Type B pancreatic cell (in vitro differentiated cells): ENCODE measurements at places on chromosomes 1 and 21.

DNA sequence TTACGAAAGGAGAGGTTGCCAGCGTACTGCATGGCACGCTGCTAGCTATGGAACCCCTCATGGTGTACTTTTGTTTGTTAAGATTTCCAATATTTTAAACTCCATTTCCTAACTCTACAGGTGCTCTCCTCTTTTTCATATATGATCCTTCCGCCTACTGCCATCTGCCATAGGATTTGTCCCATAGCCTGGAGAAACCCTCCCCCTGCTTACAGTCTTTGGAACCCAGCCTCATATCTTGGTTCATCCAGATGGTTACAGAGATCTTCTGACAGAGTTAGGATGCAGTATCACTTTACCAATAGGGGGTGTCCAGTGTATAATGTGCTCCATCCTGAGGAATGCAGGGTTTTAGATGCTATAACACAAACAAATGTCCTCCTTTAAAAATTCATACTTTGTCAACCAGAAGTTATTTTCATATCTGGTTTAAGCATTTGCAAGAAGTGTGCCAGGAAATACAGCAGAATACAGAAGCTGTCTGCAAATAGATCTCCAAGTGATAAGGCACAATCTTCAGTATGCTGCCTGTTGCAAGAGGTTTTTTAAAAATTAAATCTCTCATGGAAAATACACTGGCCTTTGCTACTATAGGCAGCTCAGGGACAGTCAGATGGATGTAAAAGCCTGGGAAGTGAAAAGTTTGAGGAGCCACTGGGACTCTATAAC lies 377.8 kb downstream of the KCNH1 start:
- no peak for DNase-seq

DNA sequence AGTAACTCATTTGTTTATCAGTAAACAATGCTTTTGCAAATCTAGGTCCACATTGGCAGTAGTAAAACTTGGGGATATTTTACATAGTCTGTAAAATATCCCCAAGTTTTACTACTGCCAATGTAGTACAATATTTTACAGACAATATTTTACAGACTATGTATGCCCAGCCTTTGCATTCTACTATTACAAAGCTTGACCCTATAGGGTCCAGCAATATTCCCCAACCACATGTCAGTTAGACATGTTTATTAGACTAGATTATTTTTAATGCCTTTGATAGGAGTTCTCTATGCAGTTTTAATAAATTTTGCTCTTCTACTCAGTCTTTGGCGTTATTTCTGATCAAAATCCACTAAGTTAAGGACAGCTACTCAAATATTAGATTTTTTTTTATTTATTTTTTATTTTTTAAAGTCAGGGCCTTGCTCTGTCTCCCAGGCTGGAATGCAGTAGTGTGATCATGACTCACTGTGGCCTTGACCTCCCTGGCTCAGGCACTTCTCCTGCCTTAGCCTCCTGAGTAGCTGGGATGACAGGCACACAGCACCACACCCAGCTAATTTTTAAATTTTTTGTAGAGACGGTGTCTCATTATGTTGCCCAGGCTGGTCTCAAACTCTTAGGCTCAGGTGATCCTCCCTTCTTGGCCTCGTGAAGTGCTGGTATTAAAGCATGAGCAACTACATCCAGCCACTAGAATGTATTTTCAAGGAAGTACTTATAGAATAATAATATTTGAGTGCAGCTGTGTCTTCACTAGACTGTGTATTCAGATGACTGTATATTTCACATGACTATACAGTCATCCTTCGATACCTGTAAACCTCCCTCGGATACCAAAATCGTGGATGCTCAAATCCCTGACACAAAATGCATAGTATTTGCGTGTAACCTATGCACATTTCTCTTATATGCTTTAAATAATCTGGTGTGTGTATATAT lies 19.8 kb downstream of the MIER1 start:
- DNase-seq, result no peak

DNA sequence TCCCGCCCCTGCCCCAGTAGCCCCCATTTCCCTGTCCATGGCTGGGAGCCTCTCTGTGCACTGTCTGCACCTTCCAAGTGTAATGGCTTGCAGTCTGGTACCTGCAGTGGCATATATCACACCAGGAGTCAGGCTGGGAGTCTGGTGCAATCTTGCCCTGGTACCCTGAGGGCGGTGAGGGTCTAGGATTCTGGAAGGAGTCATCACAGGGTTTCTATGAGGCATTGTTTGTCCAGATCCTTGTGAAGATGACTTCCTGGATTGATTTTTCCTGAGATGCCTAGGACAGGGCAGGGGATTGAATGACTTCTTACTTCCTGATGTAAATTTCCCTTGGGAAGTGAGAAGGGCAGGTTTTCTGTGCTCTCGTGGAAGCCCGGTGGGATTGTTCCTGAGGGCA lies 5.9 kb upstream of the PKP1 start:
- no peak for DNase-seq

- DNase-seq, result no peak
These were observed 392.4 kb upstream of the ST6GALNAC5 start for GRCh38 chr1:76474922-76475321.

- no peak for DNase-seq
These were observed 155.7 kb downstream of the ADSS2 start for GRCh38 chr1:244296003-244296402.

DNA sequence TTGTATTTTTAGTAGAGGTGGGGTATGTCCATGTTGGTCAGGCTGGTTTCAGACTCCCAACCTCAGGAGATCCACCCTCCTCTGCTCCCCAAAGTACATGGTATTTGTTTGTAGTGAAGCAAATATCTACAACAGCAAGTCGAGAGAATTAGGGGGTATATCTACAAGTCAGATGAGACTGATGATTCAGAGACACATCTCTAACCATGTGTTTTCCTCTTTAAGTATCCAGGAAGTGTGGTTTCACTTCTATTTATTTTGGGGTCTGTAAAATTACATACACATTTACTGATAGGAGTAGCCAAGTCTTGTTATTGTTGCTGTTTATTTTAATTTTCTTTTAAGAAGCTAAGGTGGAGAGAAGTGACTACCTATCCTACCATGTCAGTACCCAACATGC lies 44.9 kb downstream of the SGIP1 start:
- no peak for DNase-seq

DNA sequence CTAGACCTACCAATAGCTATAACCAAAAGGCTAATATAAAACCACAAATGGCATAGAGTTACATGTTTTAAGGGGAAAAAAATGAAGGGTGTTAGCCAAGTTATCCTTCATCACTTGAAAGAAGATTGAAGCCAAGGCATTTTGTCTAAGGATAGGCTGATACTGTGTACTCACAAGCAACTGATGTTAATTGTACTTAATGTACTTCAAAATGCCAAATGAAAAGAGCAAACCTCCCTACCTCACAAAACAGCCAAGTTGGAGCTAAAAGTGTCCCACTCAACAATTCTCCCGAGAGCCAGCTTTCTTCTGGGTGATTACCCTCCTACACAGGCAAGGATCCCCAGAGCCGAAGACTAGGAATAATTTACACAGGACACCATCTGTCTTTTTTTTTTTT lies 4.4 kb upstream of the IGSF3 start:
- DNase-seq, result no peak

GRCh38 chr1:229272164-229273158 lies 1.6 kb downstream of the RAB4A start:
- DNase-seq, result no peak

DNA sequence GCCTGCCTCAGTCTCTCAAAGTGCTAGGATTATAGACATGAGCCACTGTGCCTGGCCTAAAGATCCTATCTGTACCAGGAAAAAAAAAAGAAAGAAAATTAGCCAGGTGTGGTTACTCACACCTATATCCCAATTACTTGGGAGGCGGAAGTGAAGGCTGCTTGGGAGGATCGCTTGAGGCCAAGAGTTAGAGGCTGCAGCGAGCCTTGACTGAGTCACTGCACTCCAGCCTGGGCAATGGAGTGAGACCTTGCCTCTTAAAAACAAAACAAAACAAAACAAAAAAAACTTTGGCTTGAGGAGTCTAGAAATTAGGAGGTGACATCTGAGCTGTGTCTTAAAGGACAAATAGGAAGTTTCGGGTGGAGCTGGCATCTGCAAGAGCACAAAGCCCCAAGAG lies 38.7 kb upstream of the KIF26B start:
- DNase-seq, result no peak

GRCh38 chr1:53373246-53373645 lies 45.4 kb upstream of the LRP8 start:
- peak; percentile 42 for DNase-seq

DNA sequence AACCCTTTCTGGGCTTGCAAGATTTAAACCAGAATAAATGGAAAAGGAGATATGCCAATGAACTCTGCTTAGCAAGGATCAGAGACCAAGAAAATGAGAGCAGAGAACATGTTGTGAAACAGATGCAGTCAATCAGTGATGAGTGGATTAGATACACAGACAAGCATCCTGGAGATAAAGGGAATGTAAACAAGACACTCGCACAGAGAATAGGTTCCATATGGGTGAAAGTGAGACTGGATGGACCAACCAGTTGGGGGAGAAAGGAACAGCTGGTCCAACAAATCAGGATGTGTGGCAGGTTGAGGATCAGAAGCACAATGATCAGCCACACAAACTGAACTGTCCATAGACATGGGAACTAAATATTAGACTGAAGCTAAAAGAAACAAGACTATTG lies 338.2 kb downstream of the ASTN1 start:
- DNase-seq, result no peak

- no peak for DNase-seq
These were observed 87.4 kb downstream of the UBR4 start for GRCh38 chr1:19122668-19123067.

DNA sequence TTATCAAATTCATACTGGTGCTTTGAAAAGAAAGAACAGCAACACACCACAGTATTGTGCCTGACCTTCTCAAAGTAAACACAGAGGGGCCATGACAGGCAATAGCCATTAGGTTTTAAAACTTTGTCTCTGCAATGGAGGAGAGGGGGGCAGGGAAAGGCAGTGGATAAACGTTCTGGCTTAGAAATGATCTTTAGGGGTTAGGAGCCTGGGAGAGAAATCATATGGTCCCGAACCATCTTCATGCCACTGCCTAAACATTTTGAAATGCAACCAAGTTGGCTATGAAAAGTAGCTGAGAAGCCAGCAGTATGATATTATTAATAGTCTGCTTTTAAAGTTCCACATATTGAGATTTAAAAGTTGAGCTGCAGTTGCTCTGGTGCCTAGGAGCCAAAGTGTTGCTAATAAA lies 39.8 kb downstream of the PLPP3 start:
- no peak for DNase-seq

- DNase-seq, result no peak
These were observed 69.4 kb downstream of the MEGF6 start for GRCh38 chr1:3541936-3542335.

DNA sequence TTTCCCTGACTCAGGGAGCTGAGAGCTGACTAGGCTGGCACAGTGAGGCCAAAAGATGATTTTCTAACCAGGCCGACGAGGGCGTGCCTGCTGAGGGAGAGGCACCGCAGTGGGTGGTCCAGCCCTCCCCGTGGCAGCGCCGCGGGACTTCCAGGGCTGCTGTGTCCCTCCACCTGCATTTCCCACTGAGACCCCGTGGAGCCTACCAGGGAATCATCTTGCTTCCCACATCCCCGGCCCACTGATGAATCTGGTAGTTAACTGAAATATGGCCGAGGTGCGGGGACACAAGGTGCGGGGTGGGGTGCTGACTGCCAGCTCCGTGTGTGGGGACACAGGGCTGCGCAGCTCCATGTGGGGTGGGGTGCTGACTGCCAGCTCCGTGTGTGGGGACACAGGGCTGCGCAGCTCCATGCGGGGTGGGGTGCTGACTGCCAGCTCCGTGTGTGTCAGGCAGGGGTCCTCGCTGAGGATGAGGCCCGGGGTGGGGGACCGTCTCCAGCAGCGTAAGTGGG lies 10.4 kb downstream of the WRAP73 start:
- DNase-seq, result no peak

DNA sequence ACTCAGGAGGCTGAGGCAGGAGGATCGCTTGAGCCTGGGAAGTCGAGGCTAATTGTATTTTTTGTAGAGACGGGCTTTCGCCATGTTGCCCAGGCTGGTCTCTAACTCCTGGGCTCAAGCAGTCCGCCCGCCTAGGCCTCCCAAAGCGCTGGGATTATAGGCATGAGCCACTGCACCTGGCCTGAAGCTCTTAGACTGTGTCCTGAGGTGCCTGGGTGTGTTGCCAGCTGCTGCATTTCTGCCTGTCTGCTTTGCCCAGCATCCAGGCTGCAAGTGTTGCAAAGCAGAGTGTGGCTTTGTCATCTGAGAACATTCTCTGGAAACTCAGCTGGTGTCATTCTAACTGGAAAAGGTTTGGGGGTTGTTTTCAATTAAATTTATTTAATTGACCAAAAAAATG lies 105.0 kb downstream of the HUNK start:
- DNase-seq, result no peak

DNA sequence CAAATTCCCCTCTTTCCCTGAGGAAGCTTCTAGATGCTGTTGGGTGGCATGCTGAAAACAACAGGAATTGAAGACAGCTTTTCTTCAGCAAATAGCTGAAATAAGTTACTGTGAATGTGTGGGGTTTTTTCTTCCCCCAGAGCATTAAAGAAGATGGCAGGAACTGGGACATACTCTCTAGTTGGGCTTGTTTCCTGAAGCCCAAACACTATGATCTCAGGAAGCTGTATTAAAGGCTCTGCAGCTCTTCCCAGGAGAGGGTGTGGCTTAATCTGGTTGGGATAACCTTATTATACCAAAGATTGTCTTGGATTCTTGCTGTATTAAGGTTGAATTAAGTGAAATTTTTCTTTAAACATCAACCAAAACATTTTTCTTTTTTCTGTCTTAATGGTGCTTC lies 64.9 kb upstream of the LMO4 start:
- no peak for DNase-seq

DNA sequence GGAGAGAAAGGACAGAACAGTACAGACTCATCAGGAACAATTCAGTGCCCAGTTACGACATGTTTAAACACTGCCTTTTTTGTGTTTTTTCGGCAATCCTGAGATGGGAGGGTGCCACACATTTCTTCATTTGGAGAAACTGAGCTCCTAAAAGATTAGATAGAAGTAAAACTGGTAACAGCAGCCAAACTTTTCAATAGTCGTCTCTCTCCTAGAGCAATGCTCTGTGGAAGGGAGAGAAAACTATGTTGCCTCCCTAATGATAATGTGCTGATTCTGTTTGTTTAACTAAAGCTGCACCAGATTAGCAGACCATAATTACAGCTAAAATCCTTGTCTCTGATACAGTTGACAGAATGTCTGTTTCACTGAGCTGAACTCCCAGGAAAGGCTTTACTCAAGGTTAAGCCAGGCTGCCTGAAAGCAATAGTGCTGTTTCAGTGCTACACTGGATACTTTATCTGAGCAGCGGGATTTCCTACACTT lies 76.2 kb upstream of the CXADR start:
- DNase-seq, result no peak

DNA sequence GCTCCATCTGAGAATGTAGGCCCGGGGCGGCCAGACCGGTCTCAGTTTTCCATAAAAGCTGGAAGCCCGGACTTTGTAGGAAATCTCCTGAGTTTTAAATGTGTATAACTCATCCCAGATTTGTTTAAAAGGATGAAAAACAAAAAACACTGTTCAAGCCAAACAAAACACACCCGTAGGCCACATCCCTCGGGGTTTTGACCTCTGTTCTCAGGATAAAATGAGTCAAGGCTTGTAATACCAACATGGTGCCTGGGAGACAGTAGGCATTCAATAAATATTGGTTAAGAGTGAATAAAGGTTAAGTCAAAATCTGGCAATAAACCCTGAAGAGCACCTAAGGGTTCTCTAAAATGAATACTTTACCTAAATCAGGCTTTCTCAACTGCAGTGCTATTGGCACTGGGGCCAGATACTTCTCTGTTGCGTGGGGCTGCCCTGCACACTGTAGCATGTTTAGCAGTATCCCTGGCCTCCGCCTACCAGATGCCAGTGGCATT lies 55.0 kb downstream of the KAZN start:
- no peak for DNase-seq

- DNase-seq, result no peak
These were observed 29.3 kb downstream of the TMCC2 start for GRCh38 chr1:205256951-205257625.
